Endothelial cell of umbilical vein (primary cell): ENCODE measurements at places on chromosomes 7 and 10.

DNA sequence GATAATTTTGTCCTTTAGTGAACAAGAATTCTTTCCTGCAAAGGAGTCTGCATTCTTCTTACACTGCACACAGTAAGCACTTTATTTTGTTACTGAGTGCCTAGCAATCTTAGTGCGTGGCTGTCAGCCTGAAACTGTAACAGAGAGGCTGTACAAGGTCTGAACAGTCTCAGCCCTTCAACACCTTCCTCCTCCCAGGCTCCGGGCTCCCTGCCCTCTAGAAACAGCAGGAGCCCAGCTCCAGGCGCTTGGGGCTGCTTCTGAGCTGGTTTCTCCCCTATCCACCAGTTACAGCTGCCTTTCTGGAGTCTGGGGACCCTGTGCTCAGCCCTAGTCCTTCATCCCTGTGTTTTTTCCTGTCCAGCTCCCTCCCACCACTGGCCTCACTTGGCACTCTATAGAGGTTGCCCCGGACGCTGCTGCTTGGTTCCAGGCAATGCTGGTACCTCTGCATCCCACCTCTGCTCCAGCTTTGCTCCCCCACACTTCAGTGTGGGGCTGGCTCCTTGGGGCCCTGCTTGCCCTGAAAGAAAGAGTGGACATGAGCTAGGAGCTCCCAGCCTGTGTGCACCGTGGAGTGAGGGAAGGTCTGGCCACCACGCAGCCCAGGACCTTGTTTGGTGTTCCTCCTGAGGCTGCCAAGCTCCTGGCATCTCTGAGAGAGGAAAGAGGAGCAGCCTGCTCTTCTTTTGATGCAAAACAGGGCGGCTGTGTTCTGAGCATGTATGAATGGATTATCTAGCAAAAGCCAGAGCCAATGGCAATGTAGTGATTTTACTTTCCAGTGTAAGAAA lies 251.2 kb upstream of the GRB10 start:
- no peak for DNase-seq

GRCh38 chr10:74008212-74008731 lies 10.4 kb downstream of the VCL start:
- peak; percentile 54 for DNase-seq

DNA sequence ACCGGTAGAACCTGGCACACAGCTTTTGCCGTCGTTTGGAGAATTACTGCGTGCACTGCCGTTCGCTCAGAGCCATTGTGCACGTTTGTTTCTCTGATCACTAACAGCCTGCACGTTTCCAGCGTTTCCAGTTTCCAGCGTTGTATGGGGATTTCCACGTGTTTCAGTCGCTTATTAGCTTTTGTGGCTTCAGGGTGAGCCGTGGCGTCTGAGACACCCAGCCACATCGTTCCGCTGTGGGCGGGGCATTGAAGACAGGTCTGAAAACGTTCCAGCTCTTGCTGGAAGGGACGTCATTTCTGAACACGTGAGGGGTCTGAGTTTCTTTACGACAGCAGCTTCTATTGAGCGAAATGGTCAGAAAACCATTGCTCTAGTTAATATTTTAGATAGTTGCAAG lies 164.8 kb downstream of the DNAJB6 start:
- no peak for DNase-seq

GRCh38 chr7:157022681-157023588 lies 12.5 kb upstream of the MNX1 start:
- DNase-seq, result no peak

DNA sequence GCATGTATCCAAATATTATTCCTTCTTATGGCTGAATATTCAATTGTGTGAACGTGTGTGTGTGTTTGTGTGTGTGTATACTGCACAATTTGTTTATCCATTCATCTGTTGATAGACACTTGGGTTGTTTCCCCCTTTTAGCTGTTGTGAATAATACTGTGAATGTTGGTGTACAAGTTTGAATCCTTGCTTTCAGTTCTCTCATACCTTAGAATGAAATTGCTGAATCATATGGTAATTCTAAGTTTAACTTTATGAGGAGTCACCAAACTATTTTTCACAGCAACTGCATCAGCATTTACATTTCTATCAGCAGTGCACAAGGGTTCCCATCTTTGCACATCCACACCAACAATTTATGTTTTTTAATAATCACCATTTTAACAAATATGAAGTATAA lies 86.9 kb upstream of the GATAD1 start:
- DNase-seq, result no peak

DNA sequence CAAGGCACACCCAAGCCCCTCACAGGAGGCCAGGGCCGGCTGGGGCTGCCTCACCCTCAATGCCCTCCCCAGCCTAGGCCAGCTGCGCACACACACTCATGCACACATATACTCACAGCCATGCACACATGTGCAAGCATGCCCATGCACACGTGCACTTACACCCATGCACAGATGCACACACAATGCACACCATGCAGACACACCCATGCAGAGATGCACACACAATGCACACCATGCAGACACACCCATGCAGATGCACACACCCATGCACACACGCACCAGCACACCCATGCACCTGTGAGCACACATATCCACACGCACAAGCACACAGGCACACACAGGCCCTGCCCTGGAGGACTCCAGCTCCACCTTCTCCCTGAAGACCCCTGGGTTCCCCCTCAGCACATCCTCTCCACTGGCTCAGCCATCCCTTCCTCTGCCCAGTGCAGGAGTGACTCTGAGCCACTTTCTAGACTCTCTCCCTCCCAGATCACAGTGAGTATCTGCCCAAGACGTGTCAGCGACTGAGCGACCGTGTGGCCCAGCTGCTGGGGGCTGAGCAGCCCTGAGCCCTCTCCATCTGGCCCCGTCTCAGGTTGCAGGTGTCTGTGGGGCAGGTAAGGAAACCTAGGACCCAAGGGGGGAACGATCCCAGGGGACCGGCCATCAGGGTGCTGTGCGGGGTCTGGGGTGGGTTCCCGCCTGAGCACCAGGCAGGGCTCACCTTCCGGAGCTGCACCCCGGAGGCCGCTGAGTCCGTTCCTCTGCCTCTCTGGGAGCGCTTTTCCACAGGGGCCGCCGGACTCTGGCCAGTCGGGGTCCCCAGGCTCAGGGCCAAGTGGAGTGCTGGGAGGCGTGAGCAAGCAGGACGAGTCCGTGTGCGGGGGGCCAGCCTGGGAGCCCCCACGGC lies 25.8 kb downstream of the AP5Z1 start:
- DNase-seq, result no peak

- DNase-seq, result no peak
Observed at GRCh38 chr10:132444877-132445351, 47.9 kb downstream of the PWWP2B start.

GRCh38 chr10:118980135-118980865 lies 49.2 kb upstream of the NANOS1 start:
- no peak for DNase-seq

DNA sequence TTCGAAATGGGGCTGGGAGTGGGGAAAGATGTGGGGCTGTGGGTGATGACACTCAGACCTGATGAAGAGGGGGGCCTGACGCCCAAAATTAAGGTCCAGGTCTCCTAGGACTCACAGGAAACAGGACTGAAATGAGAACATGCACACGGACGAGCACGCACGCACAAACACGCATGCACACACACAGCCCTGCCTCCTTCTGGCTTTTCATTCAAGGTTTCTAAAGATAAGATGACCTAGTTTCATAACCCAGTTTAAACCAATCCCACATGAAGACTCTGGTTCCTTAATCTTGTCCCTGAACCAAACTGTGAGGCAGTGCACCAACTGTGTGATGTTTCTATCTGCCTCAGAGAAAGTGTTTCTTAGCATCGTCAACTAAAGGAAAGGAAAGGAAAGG lies 162.0 kb downstream of the DGKI start:
- DNase-seq, result no peak

DNA sequence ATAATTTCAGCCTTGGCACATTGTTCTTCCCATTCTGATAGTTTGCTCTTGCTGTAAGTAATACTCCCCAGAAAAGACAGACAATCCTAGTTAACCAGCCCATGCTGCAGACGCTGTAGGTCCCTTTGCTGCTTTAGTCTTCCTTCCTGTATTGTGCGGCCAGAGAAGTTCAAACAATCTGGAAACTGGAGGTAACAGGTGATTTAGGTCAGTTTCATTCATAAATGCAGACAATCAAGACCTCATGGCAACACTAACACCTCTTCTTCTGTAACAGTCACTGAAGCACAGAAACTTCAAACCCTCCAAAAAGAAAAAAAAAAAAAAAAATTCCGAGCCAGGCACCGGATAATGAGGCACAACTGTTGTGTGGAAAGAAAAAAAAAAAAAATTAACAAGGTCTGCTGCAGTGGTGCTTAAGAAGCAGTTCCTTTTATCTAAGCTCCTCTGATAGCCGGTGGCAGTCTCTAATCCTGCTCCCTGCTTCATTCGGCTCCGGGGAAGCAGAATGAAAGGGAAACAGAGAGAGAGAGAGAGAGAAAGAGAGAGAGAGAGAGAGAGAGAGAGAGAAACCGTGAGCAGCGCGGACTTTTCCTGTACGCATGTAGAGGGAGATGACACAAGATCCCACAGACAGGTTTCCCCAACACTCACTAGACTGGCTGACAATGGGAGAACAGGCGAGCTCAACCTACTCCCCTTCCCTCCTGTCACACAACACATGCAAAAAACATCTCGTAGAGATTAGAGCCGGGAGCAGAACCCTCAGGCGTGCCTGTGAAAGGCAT lies at the start of gene SEMA3A:
TSS of gene SEMA3A (minus strand) at position 306 of the 788 bp plus-strand sequence. CDS start at position 103, 203 bp downstream.
- DNase-seq, result peak; percentile 78

DNA sequence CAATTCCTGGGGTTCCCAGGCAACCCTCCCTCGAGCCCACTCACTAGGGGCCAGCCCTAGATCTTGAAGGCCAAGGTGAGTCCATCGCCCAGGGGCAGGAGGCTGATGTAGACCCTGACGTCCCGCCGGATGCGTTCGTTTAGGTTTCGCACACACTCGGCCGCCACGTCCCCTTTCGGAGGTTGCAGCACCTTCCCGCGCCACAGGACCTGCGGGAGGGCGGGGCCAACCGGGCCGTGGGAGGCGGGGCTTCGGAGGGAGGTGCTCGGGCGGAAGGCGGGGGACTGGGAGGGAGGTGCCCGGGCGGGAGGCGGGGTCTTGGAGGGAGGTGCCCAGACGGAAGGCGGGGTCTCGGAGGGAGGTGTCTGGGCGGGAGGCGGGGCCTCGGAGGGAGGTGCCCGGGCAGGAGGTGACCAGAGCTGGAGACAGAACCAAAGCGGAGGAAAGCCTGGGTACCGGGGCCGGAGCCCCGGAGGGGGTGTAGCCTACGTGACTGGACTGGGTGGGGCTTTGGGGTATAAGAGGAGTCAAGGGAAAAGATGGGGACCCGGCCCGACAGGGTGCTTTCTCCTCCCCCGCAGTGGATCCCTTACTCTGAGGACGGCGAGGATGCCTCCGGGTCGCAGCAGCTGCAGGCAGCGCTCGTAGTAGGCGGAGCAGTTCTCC lies 1.6 kb downstream of the COMTD1 start:
- peak; percentile 82 for DNase-seq

- DNase-seq, result no peak
Observed at GRCh38 chr10:1212571-1213141, 156.5 kb downstream of the WDR37 start.

GRCh38 chr7:152956006-152956405 lies 196.5 kb downstream of the ACTR3B start:
- DNase-seq, result no peak

- DNase-seq, result no peak
Observed at GRCh38 chr7:69782917-69783684, 184.8 kb downstream of the AUTS2 start.

- no peak for DNase-seq
Observed at GRCh38 chr10:50578949-50579348, 44.8 kb downstream of the SGMS1 start.

GRCh38 chr7:24952464-24952863 lies 27.5 kb downstream of the OSBPL3 start:
- DNase-seq, result no peak

DNA sequence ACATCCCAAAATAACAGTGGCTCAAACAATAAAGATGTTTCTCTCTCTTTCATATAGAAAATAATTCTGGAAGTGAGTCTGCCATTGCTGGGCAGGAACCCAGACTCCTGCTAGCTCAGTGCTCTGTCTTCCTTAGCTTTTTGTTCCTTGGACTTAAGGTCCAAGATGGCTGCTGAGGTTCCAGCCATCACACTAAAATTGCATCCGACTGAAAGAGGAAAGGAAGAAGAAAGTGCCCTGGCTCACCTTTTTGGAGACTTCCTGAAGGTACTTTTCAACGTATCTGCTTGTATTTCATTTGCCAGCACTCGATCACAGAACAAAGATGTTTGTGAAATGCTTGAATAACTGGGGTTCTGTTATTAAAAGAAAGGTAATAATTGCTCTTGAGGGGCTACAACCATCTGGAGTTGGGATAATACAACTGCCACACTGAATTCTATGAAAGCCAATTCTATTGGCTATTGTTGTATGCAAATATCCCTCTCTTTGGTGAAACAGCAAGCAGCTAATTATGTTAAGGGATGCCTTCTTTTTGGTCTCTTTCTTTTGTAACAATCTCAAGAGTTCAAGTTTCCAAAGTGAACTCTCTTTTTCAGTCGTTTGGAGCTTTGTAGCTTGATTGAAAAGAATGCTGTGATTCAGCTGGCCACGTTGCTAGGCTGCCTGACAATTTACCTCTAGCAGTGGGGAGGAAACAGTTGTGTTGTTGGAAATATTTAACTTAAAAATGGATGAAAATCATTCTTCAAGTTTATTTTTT lies 83.9 kb downstream of the BAMBI start:
- DNase-seq, result no peak

DNA sequence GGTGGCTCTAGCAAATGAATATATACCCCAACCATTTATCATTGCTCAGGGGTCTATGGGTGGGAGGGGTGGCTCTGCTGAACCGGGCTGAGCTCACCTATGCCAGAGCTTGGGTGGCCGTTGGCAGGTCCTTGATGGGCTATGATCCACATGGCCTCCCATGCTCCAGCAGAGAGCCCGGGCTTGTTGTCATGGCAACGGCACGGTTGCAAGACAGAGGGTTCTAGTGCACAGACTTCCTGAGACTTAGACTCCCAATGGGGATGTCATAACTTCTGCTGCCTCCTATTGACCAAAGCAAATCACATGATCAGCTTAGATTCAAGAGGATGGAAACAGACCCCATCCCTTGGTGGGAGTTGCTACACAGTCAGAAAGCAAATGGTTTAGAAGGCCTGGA lies 36.4 kb upstream of the CARD11 start:
- no peak for DNase-seq

GRCh38 chr7:49432254-49432653 lies 341.2 kb upstream of the VWC2 start:
- DNase-seq, result no peak

- DNase-seq, result no peak
Observed at GRCh38 chr10:48383393-48383792, 76.9 kb downstream of the MAPK8 start.

- DNase-seq, result no peak
Observed at GRCh38 chr7:134289423-134289822, 27.3 kb downstream of the SLC35B4 start.
